Effector memory CD8-positive, alpha-beta T cell (primary cell): ENCODE measurements at places on chromosomes 4 and X.
A peak's percentile ranks its signal among the peaks of the same experiment; 100 is the strongest.

GRCh38 chr4:67522230-67522629, 23.1 kb downstream of the CENPC start:
- no peak overlapping the region for H3K4me3 ChIP-seq
- H3K27ac ChIP-seq = peak overlapping the region; percentile 53
- no peaks in the 10 kb centered on the region for H3K27me3 ChIP-seq
- H3K36me3 ChIP-seq = peaks cover 61% of the 10 kb centered on the region
- no peak for DNase-seq

DNA sequence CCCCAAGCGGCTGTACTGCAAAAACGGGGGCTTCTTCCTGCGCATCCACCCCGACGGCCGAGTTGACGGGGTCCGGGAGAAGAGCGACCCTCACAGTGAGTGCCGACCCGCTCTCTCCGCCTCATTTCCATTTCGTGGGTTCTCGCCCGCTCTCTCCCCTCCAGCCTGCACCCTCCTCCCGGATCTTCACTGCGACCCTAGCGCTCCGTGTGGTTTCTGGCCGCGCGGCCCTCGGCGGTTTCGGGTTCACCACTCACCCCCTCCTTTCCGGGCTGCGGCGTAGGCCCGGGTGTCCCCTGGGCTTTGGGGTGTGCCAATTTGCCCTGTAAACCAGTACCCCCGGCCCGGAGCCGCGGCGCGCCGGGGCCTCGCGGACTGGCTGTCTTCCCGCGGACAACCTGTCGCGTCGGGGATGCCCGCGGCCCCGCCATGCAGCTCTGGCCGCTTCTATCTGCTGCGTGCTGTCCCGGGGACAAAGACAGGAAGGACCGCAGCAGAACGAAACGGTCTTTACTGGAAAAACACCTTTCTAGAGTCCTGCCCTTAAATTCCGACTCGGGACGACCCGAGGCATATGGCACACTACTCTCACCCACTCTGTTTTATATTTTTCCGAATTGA, 737 bp downstream of the FGF2 start:
- peaks cover 6% of the 10 kb centered on the region for H3K36me3 ChIP-seq
- H3K27me3 ChIP-seq = peaks cover 81% of the 10 kb centered on the region
- H3K4me3 ChIP-seq = peak overlapping the region; percentile 87
- no peak for DNase-seq
- H3K4me1 ChIP-seq = peaks cover 11% of the 10 kb centered on the region

- H3K27me3 ChIP-seq = peaks cover 10% of the 10 kb centered on the region
- no peak overlapping the region for H3K4me3 ChIP-seq
- H3K27ac ChIP-seq = no peak overlapping the region
- H3K36me3 ChIP-seq = no peaks in the 10 kb centered on the region
- DNase-seq = peak; percentile 6
- no peaks in the 10 kb centered on the region for H3K4me1 ChIP-seq
These were observed 114.4 kb downstream of the GLRA3 start for GRCh38 chr4:174714393-174715211.

GRCh38 chr4:158873795-158874401, 105.1 kb downstream of the FNIP2 start:
- no peaks in the 10 kb centered on the region for H3K27me3 ChIP-seq
- no peak overlapping the region for H3K4me3 ChIP-seq
- DNase-seq = no peak
- peaks cover 7% of the 10 kb centered on the region for H3K36me3 ChIP-seq

DNA sequence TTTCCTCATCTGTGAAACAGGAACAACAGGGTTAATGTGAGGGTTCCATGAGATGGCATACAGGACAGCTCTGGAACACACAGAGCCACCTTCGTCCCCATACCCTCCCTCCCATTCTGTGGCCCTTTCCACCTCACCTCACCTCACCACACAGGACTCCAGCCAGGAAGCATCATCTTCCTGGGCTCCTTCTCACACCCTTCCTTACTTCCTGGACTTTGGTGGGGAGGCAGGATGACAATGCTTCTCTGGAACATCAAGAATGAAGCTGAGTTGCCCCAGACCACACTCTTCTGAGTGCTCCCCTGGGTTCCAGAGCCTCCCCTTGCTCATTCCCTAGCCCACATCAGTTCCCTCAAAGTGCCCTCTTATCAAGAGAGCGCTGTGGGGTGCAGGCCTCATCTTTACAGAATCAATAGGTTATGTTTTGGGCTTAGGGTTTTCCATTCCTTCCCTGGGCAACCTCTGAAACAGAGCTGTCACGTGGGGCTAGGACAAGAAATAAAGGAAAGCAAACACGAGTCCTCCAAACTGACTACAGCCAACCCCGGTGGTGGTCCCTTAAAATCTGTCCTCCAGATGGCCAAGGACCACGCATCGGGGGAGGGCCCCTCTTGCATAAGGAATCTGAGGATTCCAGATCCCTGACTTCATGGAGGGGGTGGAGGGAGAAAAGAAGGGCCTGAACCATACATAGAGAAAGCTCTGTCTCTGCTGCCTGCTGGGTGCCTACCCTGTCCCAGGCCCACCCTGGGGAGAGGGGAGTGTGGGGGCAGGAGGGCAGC, 74.4 kb upstream of the ATP6AP2 start:
- H3K36me3 ChIP-seq = no peaks in the 10 kb centered on the region
- no peaks in the 10 kb centered on the region for H3K4me1 ChIP-seq
- H3K27ac ChIP-seq = no peak overlapping the region
- H3K27me3 ChIP-seq = peaks cover 4% of the 10 kb centered on the region
- DNase-seq = no peak

DNA sequence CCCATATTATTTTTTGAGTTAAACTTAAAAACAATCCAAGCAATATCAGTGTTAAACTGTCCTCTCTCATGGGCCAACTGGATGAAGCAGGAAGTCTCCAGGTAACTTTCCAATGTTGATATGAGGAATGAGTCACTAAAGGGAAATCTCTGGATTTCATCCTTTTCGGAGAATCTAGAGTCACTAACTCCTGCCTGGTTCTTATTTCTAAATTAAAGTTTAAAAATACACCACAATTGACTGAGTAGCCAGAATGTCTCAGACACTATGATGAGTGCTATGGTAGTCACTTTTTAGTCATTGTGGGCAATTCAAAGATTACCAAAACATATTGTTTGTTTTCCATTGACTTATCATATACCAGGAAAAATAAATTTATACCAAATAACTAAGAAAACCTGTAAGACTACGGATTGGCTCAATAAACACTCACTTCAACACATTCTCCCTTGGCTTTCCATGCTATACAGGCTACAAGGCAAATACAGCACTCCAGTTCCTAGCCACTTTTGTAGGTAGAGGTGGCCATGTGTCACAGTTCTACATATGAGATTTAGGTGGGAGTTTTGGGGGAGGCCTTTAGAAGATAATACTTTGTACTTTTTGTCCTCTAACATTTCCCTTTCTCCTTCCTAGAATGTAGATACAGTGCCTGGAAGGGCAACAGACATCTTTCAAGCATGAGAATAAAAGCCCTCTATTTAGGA, 8.6 kb downstream of the SLC9B2 start:
- H3K27me3 ChIP-seq = no peaks in the 10 kb centered on the region
- peaks cover 2% of the 10 kb centered on the region for H3K4me1 ChIP-seq
- peaks cover 13% of the 10 kb centered on the region for H3K36me3 ChIP-seq
- H3K27ac ChIP-seq = no peak overlapping the region
- H3K4me3 ChIP-seq = no peak overlapping the region

DNA sequence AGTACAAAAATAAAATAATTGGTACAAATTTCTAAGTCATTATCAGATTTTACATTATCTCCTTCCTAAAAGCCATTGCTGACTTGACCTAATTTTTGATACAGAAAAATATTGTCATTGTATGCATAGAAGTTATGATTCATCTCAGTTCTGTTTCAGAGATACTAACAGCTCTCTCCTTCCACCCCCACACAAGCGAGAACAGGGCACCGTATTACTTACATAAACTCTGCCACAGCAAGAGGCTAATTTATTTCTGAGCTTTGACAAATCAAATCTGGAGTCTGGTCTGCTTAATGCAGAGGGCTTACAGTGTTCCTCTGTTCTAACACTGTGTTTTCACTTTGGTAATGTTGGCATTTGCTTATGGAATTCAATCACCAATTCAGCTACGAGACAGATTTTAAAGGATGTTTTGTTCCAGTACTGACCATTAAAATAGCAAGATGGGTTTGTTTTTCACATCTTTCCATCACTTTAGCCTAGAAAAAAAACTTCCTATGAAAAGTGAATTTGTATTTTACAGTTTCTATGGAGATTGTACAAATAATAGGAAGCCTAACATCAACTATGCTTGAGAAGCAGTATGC, 181.8 kb downstream of the USP46 start:
- H3K4me1 ChIP-seq = no peaks in the 10 kb centered on the region
- H3K27me3 ChIP-seq = peaks cover 13% of the 10 kb centered on the region
- no peak overlapping the region for H3K27ac ChIP-seq

- H3K4me3 ChIP-seq = no peak overlapping the region
- no peak overlapping the region for H3K27ac ChIP-seq
- H3K36me3 ChIP-seq = no peaks in the 10 kb centered on the region
- no peaks in the 10 kb centered on the region for H3K27me3 ChIP-seq
These were observed 88.4 kb upstream of the GUCY1A1 start for GRCh38 chr4:155578219-155578618.

DNA sequence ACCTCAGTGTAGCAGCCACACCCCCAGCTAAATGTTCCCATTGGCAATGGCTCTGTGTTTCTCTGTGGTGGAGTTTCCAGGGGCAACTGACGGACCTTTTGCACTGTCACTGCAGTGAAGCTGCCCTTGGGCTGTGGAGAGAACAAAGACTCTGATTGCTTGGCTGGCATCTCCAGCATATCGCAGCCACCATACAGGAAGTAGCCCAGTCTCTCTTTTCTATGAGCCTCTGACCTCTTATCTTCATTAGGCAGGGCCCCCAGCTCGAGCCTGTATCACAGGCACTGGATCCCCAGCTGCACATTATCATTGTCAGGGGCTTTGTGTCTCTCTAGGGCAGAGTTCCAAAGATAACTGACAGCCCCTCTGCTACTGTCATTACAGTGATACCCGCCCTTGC, 483.5 kb downstream of the ARAP2 start:
- no peaks in the 10 kb centered on the region for H3K36me3 ChIP-seq
- no peaks in the 10 kb centered on the region for H3K4me1 ChIP-seq
- no peak overlapping the region for H3K4me3 ChIP-seq
- peaks cover 13% of the 10 kb centered on the region for H3K27me3 ChIP-seq
